ENCODE measurements at places on chromosomes 4 and X.

GRCh38 chr4:141705048-141705746, 68.8 kb downstream of the IL15 start:
- no peak for DNase-seq

GRCh38 chr4:123588631-123589241, 192.1 kb downstream of the SPRY1 start:
- DNase-seq: no peak

- no peak for DNase-seq
Measured at GRCh38 chr4:41144812-41145211, 69.5 kb downstream of the APBB2 start.

DNA sequence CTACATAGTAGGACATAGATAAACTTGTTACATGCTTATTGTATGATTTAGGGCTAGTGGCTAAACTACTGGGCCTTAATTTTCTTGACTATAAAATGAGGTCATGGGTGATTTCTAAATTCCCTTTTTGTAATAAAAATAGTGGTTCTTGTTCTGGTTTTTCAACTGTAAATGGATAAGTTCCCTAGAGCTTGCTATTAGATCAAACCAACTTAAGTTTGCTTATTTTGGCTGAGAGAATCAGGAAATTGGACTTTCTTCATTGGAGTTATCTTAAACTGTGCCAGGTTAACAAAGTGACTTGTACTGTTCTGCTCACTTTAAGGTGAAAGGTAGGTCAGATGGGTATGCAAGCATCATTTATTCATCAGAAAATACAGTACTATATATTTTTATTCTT, 78.3 kb downstream of the PDLIM5 start:
- DNase-seq: no peak

- peak; percentile 8 for DNase-seq
Measured at GRCh38 chrX:104270916-104271512, 16.3 kb upstream of the ESX1 start.

DNA sequence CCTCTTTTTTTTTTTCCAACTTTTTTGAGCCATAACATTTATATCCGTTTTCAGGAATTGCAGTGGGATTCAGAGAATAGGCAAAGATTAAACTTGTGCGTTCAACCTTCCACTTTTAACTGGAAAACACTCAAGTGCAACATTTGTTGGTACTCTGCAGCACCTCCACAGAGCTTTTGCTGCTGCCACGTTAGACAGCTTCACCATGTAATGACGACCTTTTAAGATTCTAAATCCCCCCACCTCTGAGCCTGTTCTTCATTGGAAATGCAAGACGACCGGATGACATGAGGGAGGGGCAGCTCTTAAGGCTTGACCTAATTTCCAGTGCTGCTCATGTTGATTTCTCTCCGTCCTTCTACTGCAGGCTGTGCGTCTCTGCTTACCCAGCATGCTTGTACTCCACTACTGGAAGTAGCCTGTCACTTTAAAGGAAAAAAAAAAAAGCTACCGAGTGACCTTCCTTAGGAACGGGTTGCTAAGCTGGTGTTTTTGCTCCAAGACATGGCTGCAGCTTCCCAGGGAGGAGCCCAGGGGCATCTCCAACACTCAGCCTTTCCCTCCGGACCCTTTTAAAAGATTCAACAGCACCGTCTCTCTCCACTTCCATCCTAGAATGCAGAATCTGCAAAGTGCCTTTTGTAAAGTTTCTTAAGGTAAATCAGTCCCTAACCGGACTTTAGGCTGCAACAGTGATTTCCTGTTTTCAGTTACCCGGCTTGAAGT, at the start of gene CC2D2A:
Gene CC2D2A, plus strand, starts transcription at position 481 of the 726 bp plus-strand sequence. CDS start 6,051 bp downstream, outside the sequence.
- no peak for DNase-seq

GRCh38 chr4:56782019-56782418, 39.5 kb downstream of the SPINK2 start:
- DNase-seq: no peak

DNA sequence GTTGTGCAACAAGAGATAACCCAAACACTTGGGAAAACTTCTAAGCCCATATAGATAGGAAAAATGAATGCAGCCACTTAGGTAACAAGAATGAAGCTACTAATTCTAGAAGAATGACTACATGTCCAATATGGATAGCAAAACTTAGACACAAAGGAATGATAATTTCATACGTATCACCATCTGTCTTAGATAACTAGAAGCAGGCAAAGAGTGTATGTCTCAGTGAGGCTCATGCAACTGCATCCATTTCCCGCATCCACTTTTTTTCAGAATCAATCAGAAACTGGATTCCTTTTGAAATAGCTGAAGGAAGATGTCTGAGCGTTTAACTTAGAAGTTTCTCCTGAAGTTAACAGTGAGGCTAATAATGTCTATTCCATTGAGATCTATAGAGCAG, 408.7 kb upstream of the PITX2 start:
- no peak for DNase-seq

GRCh38 chrX:120140293-120140981, 18.0 kb upstream of the RHOXF2 start:
- no peak for DNase-seq

DNA sequence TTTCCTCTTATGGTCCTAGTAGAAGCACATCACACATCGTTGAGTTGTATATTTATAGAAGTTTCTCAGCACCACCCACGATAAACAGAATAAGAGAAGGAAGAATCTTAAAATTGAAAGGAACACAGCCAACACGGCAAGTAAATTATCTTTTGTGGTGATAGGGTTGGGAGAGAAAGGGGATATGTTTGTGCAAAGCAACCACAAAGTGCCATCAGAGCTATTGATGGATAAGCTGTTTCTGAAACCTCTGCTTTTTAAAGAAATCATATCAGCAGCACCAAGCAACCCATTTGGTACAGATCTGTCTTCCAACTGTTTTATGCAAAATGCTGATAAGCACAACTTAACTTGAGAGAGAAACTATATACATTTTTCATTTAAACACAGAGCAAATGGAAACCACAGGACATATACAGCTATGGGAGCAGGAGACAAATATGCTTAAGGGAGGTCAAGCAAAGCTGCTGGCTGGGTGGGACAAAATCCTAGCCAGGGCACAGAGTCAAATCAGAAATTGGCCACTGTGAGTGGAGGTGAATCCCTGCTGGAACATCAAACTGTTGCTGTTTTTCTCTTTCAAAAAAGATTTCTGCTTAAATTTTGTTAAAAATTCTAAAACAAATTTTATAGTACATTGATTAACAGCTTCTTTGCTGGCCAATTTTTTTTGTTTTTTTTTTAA, 194.0 kb upstream of the HHIP start:
- no peak for DNase-seq

- DNase-seq: peak; percentile 24
Measured at GRCh38 chr4:128854433-128854832, 44.9 kb downstream of the JADE1 start.
